ENCODE measurements at places on chromosomes 3 and 15.

DNA sequence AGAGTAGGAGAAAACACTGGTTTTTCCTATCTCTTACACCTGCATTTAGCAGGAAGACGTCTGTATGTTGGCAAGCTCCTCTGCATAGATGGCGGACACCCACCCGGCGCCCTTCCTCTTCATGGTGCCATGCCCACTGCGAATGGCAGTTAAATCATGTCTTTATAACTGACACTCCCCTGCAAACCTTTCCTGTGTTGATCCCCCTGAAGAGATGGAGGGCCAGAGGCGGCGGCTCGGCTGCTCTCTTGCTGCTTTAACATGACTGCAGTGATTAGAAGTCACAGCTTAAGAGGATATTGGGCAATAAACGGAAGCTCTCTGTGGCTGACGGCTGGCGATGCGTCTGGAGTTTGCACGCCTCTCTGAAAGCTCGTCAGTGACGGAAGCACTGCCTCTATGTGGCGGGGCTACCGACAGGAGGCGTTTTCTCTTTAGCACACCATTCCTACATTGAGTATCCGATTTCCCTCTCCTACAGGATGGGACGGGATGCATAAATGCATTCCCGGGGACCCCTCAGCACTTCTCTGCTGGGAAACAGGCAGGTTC lies 25.5 kb upstream of the SNRPA1 start:
- no peak for DNase-seq

- no peak for DNase-seq
Observed at GRCh38 chr15:93485438-93486327, 396.7 kb upstream of the RGMA start.

- no peak for DNase-seq
Observed at GRCh38 chr3:195159814-195160165, 111.2 kb downstream of the XXYLT1 start.

- no peak for DNase-seq
Observed at GRCh38 chr3:171731691-171732090, 78.6 kb downstream of the PLD1 start.

GRCh38 chr15:56950979-56951378 lies 32.5 kb downstream of the TCF12 start:
- no peak for DNase-seq

DNA sequence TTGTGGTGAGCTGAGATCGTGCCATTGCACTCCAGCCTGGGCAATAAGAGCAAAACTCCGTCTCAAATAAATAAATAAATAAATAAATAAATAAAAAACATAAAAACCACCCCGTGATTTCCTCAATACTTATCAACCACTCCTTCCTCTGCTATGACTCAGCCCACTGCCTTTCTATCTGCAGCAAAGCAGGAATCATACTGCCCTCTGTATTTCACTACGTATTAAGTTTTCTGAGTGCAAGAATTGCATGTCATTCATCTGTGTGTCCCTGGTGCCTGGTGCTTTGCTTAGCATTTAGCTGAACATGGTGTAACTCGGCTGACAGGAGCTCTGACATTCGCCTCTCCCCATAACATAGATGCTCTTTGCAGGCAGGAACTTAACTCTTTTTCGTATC lies 7.1 kb downstream of the LSG1 start:
- no peak for DNase-seq

All from neural crest cell (in vitro differentiated cells).